Osteoblast (primary cell): ENCODE measurements at places on chromosomes 5 and 9.

GRCh38 chr5:181222630-181223057, 437 bp upstream of the TRIM41 start:
- no peak for DNase-seq

DNA sequence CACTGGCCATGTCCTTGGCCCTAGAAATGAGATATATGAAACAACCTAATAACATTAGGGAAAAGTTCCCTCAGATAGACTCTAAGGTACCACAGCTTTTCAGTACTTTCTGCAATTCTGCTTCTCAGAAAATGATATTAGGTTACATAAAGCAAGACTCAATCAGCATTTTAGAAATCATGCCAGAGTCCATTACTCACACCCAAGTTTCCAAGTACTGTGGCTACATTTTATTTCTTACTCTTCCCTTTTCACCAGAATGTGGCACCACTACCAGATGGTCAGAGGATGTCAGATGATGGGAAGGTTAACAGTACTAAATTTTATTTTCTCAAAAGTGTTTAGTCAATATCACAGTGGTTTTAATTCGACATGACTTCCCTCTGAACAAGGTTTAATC, 217.2 kb downstream of the MLLT3 start:
- DNase-seq, result no peak

DNA sequence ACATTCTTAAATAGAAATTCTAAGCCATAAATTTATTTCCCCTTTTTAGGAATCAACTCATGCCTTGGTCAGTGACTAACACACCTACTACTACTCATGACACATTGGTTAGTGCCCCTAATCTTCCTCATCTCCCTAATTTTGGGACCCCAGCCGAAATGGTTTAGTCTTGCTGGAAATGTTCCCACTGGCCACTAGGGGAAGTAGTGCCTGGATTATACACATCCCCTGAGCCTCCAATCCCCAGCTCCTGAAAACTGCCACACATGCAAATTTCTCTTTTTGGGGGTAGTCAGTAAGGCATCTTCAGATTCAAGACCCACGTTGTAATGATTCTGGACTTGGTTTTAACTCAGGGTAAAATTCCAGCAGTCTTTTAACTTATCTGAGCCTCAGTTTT, 79.8 kb downstream of the HSD17B3 start:
- no peak for DNase-seq

- DNase-seq, result no peak
These were observed 83.9 kb upstream of the HSPA9 start for GRCh38 chr5:138659121-138659520.

DNA sequence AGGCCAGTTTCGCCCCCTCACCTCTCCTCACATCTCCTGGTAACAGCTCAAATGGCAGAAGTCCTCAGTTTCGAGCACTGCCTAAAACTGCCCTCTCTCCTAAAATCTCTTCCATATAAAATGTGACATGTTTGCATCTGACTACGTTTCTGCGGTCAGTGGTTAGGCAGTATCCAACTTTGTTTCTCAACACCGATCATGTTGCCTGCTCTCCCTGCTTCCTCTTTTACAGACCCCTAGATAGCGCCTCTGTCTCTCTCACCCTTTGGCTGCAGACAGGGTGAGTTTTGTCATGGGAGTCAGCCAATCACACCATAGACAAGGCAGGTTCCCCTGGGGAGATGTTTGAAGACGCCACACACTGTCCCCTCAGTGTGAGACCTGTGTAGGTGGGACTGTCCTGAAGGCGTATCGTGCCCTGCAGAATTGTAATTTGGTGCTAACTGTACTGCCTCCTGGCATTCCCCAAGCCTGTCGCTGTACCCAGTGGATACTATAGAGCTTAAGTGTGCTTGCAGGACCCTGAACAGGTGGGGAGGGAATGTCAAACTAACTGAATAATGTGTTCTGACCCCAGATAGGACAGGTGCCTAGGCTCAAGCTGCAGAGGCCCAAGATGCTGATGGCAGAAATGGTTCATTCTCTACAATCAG, 1.1 kb downstream of the HEXB start:
- DNase-seq, result no peak

DNA sequence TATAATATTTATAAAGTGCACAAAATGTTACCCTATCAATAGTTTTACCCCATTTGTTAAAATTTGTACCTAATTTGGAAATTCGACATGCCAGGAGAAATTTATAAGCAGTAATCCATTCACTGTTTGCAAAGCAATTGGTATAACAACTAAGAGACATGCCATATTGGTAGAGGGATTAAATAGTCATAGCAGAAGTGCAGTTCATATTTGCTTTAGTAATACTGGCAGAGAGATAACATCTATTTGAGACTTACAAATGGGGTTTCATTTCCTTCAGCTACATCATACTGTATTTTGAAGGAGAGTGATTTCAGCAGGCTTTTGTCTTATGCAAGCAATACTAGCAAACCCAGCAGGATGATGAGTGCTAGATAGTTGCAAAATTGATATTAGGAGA, 610.4 kb upstream of the CDH10 start:
- DNase-seq, result no peak

GRCh38 chr9:96449523-96449844, 485 bp upstream of the HABP4 start:
- no peak for DNase-seq

DNA sequence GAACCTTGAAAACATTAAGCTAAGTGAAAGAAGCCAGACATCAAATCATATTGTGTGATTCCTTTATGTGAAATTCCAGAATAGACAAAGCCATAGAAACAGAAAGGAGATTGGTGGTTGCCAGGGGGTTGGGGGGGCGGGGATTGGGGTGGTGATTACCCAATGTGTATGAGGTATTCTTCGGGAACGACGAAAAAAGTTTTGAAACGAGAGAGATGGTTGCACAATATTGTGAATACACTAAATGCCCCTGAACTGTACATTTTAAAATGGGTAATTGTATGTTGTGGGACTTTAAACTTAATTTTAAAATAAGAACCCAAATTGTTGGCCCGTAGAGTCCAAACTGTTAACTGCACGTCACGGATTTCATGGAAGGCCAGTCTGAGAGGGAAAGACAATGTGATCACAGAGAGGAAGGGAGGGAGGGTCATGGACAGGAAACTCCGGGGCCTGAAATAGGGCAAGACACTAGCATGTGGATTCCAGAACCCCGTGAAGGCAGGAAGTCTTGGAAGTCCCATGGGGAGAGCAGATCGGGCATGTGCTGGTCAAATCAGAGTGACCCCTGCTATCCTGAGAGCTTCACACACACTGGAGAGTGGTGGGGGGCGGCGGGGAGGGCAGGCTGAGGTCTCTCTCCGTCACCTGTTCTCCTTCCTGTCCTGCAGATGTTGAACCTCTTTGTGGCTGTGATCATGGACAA, 218.4 kb downstream of the CACNA1B start:
- no peak for DNase-seq

GRCh38 chr9:2236850-2237249, 221.7 kb downstream of the SMARCA2 start:
- no peak for DNase-seq

GRCh38 chr9:34465468-34465867, 6.9 kb downstream of the DNAI1 start:
- no peak for DNase-seq

GRCh38 chr9:21030389-21031035, 928 bp downstream of the HACD4 start:
- peak; percentile 93 for DNase-seq

DNA sequence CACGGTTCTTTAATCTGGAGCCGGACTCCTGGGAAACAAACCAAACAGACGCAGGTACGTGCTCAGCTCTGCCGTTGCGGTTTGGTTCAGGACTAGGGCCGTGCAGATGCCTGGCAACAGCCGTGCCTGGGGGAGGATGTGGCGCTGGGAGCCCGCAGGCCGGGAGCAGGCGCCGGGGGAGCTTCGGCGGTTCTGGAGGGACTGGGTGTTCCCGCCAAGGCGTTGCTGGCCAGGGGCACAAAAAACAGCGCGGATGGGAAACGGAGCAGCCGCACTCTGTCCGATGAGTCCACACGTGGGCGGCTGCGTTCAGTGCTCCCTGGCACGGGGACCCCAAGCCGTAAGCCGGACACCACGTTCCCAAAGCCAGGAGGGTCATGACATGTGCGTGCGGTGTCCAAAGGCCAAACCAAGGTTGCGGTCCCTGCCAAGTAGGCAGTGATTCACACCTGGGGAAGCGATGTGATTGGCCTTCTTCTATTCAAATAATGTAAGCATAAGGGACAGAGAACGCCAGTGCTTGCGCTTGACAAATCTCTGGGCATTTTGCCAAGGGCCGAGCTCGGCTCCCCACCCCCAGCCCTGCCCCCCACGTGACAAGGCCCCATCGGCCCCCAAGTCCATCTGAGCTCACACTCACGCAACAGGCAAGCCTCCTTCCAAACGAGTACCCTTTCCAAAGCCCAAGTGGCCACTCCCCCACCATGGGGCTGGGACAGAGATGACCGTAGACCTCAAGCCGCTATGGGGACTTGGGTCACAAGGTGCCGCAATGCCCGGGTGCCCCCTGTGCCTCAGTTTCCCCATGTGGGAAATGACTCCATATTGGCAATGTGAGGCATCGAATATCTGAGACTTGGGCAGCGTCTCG, 49.7 kb upstream of the NKD2 start:
- DNase-seq, result peak; percentile 93

DNA sequence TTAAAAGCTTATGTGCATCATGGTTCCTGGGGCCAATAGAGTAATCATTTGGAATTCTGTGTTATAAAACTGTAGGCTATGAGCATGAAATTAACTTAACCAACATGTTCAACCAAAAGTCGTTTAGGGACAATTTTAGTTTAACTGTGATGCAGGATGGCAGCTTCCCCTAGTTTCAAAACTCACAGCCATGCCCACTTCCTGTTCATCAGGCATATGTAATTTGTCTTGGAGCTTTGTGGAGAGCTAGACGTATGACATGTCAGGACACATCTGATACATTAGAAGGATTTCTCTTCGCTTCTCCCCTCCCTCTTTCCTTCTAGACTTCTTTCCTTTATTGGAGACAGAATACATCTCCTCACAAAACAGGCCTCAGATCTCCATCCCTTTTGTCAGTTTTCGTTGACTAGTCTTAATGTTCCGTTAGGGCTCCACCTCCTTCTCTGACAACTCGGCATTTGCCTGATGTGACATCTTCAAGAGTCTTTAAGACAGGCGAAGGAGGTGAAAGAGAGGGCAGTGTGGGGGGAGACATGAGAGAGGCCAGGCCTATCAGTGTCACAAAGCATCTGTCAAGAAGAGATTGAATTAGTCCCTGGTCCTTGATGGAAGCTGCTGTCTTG, 176.0 kb downstream of the MSX2 start:
- DNase-seq, result no peak

DNA sequence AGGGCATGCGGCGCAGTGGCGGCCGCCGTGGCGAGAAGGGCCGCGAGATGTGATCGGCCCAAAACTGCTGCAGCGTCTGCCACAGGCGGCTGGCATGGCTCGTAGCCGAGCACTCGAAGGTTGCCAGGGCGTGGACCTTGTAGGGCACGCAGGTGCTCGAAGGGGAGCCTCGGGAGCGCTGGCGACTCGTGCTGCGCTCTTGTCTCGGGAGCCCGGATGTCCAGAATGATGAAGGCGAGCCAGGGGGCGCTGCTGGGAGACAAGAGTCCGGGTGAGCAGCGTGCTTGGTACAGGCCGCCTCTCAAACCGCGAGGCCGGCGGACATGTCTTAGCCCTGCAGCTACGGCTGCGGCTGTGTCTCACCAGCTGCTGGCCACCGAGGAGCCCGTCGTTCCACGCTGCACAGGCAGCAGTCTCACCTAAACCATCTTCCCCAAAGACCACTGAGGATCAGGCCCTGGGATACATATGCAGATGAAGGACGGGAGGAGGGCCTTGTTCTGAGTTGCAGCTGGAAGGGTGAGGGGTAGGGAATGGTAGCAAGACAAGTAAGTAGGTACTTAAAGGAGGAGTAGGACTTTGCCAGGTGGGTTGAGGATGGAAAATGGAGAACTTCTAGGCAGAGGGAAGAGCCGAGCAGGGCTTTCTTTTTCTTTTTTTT, 1.7 kb downstream of the CBY3 start:
- peak; percentile 74 for DNase-seq

DNA sequence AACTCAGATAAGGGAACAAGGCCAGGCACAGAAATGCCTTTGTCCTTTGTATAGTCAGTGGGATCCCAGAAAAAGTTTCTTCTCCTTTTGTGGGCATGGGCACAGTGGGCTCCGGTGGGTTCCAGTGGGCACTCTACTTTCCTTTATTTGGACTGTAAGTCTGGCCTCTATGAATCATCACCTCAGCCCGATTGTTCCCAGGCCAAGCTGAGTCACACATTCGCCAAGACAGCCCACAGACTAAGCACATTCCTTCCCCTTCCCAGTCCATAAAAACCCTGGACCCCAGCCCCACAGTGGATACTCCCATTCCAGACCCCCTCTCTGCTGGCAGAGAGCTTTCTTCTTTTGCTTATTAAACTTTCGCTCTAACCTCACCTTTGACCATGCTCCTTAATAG, 165.0 kb downstream of the FBXL17 start:
- peak; percentile 48 for DNase-seq

DNA sequence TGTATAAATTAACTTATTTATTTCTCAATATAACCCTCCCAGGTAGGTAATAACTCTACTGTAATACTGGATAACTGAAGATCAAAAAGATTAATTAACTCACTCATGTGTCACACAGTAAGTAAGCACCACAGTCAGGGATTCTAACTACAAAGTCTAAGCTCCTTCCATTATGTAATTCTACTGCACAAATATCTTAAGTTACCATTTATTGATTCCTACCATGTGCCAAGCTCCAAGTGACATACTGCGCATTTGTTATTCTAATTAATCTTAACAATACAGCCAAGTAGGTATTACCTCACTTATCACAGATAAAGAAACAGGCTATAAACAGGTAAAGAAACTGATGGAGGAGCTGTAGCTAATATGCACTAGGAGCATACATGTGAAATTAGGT, 58.3 kb downstream of the RANBP6 start:
- DNase-seq, result no peak

- no peak for DNase-seq
These were observed 90.2 kb upstream of the SLC24A2 start for GRCh38 chr9:19879062-19879461.

GRCh38 chr5:139199321-139199720, 1.2 kb upstream of the SIL1 start:
- no peak for DNase-seq

- DNase-seq, result peak; percentile 79
These were observed 173.5 kb downstream of the TRIM32 start for GRCh38 chr9:116860509-116861120.

GRCh38 chr9:95137587-95138145, 179.8 kb downstream of the FANCC start:
- DNase-seq, result no peak

- no peak for DNase-seq
These were observed 50.4 kb downstream of the PPIC start for GRCh38 chr5:122985954-122986721.
